ENCODE measurements at places on chromosomes 5 and 9.

- no peak for DNase-seq
Measured at GRCh38 chr5:168946363-168946762, 354.6 kb downstream of the SLIT3 start.

DNA sequence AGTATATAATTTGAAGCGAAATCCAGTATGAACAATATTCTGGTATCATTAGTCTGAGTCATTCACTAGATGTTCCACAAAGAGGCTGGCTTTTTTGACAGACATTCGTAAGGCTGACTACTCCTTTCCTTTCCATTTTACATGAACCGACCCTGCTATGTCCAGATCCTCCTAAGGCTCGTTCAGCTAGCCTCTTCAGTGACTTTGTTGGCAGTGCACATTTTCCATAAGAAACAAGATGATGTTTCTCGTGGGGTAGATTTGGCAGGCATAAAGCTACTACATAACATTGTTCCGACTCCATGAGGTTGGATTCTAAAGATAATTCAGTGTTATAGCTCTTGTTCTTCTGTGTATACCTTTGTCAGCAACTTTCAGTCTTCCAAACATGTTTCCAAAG lies 49.0 kb downstream of the ZNF462 start:
- no peak for DNase-seq

DNA sequence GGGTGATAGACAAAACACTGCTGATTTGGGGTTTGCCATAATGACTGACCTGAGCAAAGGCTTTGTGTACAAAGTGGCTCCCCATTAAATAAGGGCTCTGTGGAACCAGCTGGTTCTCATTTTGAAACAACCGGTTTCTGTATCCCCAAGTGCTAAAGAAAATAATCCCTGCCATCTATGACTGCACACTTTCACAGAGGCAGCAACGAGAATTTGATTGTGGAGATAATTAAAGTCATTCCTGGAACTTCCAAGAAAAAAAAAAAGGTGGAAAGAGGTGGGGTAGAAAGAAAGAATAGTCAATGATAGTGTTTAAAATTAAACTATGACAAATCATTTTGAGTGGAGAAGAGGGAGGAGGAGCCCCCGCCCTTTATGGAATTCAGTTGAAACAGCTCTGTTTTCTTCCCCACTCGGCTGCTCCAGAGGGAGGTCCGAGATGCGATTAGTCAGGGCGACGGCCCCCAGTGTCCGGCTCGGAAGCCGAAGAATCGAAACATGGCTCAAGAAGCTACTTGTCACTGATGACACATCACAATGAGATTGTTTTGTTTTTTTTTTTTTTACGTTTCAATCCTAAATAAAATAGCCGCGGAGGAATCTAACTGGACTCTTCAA lies 38.4 kb downstream of the EBF1 start:
- DNase-seq: no peak

- no peak for DNase-seq
Measured at GRCh38 chr5:157677931-157678330, 6.6 kb downstream of the C5orf52 start.

DNA sequence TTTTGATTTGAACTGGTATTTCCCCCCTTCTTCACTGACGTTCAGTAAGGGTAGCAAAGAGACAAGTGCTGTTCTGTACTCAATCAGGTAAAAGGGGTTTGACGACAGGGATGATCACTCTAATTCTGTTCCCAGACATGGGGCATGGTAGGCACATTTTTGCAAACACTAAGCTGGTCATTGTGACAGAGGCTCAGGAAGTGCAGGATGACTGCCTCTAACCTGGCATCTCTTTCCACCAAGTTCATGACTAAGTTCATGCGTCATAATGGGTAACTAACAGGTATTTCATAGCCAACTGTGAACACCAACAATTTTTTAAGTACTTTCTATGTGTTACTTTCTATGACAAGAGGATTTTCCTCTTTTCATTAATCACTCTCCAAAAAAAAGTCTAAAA lies 166.5 kb downstream of the MAPKAP1 start:
- DNase-seq: no peak

- DNase-seq: no peak
Measured at GRCh38 chr5:66891184-66891925, 295.2 kb downstream of the MAST4 start.

- no peak for DNase-seq
Measured at GRCh38 chr5:170078458-170078857, 27.2 kb upstream of the FOXI1 start.

- DNase-seq: no peak
Measured at GRCh38 chr9:134340475-134341160, 14.4 kb downstream of the RXRA start.

DNA sequence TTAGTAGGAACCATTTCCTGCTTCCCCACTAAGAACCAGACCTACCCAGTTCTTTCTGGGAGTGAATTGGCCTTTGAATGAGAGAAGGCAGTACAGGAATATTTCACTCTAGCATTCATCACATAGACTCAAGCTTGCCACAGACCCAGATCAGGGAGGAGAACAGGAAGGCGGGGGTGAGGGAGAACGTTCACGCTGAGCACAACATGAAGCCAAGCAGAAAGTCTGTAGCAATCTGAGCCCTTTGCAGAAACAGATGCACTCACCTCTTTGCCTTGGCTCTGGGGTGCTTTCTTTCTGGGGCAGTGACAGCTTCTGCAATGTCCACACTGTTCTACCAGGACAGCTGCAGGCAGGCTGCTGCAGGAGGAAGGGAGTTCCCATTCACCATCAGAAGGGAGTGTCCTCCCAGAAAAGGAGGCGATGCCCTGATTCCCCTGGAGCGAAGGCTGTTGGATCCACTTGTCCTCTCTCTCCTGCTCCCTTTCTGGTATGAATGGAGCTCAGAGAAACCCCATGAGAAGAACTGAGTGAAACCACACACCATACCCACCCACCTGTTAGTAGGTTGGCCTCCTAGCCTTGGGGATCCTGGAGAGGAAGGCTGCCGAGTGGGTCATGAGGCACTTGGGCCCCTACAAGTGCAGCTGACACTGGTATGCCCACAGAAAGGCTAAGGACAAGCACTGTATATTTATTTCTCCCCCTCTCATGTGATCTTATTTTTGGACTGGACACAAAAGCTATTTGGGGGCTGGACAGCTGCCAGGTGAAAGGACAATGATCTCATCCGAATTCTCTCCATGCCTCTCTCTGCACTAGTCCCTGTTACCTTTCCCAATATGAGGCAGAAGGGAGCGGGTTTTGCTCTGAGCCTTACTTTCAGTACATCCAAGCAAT lies 11.7 kb upstream of the FGF1 start:
- no peak for DNase-seq

GRCh38 chr9:110041452-110041851 lies 166.5 kb downstream of the C9orf152 start:
- no peak for DNase-seq

DNA sequence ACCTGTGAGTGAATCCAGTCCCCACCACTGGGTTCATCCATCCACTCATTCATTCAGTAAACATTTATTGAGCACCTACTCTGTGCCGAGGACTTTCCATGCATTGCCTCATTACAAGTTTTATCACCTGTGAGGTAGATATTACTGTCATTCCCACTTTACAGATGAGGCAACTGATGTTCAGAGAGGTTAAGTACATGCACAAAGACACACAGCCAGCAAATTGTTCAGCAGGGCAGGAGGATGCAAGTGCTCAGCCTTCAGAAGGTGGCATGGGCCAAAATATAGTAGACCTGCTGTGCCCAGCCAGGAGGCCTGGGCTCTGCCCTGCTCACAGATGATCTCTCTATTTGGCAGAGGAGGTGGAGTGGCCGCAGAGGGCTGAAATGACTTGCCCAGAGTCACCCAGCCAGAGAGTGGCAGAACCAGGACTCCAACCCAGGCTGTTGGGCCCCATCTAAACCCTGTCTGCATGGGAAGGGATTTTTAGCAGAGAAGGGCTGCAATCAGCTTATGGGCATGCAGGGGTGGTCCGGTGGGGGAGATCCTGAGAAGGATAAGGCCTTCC lies 7.6 kb upstream of the NEURL1B start:
- DNase-seq: no peak

- DNase-seq: no peak
Measured at GRCh38 chr9:126131066-126132010, 195.3 kb upstream of the MVB12B start.

- DNase-seq: no peak
Measured at GRCh38 chr9:107488375-107489143, 1.0 kb downstream of the KLF4 start.

DNA sequence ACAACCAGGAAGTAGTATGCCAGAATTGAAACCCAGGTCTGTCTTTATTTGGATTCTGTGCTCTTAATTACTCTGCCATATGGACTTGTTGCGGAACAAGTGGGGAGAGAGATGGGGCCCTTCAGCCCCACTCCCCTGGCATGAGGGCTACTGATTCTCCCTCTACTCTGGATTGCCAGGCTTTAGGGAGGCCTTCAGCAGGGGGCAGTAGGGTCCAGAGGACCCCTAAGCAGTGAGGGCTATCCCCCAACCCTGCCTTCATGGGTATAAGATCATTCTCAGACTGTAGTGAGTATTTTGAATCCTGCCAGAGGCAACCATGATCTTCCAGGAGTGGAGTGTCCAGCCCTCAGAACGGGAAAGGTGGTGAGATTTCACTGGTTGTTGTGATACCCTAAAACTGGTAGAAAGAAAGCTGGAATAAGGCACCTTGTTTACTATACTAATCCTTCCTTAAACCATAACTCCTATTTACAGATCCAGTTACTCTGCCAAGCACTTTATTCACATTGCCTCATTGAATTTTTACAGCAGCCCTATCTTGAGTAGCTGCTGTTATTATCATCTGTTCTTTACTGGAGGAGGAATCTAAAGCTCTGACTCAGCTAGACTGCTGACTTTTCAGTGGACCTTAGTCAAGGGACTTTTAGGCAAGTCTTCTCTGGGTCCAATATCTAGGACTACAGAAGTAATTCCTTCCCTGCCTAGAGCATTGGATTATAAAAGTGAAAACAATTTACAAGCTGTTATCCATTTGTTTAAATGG lies 31.3 kb upstream of the LARP1 start:
- DNase-seq: no peak

All from NCI-H1436 treated with DMSO at 0.1 percent for 48 hours (cell line).